ENCODE measurements at places on chromosomes 5 and 9. TPM values are rescaled to one million over a fixed set of nuclear protein-coding genes. Genes with fewer than 3 reads are reported as not detected.

GRCh38 chr5:149289301-149289700 is 17.6 kb downstream of the AFAP1L1 start:
- no peak for DNase-seq

DNA sequence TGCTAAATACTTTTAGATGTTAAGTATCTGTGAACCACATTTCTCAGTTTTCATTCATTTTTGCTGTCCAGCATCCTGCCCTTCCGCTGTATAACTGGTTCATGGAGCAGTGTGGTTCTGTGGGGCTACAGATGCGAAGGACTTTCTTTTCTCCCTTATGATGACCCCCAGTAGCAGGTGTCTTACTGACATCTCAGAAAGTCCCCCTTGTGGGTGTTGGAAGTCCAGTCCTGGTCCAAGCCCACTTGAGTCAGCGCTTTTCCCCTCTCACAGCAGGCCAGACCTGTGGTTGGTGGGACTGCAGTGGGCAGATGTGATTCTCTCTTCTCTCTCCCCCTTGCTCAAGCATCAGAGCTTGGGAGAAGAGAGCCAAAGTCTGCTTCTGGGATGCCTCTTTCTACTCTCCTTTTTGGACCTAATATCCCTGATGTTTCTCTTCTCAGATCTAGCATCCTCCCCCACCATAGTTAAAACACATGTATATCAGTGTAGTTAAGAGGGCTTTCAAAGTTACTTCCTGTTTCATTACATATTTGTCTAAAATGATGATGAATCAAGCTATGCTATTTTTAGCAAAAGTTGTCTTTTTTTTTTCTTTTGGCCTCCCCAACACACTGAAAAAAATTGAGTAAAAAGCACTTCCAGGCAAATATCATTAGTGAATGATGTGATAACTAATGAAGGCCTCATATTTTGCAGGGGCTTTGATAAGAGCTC is 119.5 kb upstream of the ZNF618 start:
- no peak for DNase-seq

DNA sequence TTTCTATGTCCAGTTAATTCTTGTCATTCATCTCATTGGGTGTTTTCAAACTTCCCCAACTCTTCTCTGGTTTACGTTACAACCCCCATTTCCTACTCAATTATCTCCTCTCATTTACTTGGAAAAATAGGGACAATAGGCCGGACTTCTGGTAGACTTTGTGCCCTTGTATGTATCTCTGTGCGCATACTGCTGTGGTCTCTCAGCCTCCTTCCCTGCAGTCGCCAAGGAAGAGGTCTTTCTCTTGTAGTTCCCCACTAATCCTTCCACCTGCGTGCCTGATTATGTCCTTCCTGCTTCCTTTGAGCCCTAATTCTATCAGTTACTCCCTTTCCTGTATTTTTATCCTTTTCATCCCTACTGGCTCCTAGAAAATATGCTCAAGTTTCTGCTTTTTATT is 176.3 kb downstream of the GDNF start:
- no peak for DNase-seq

DNA sequence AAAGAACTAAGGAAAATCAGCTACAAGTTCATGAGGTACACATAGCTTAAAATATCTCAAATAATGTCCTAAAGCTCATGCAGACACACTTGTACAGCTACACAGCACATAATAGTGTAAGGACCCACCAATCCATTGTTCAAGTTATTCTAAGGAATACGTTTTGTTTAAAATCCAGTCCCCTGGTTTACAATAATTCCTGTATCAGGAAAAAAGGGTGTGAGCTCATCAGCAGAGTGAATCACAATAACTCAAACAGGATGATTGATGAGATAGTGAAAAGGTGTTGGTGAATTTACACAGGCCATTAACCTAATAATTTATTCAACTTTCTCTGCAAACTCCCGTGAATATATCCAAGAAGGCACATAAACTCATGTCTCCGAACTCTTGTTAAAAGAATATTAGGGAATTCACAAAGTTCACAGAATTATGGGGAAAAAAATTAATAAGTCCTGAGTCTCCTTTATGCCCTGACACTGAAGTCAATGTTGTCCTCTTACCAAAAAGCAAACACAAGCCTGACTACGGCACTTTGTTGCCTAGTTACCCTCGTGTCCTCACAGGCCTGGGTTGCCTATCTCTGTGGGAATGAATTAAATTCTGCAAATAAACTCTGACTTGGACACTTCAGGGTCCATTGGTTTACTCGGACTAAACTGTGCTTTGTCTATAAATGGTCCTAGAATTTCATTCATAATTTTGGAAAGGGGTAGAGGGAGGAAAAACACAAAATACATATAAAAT is 142.8 kb upstream of the PDE4D start:
- DNase-seq = no peak

DNA sequence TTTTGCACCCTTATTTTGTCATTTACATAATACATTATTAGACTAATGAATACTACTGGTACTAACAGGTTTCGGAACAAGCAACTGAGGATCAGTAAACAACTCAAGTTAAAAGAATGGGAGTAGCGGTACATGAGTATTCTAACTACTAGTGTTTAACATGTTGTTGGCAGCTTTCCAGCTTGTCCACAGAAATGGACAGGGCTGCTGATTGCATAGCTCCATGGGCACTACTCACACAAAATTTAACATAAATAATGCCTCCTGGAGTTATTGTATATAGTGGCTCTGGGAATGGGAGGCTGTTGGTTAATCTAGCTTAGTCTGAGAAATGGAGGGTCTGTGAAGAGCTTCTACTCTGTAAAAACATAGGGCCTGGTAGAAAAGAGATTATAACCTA is 6.7 kb downstream of the NCBP1 start:
- no peak for DNase-seq

GRCh38 chr9:126642010-126642744 is 28.4 kb downstream of the LMX1B start:
- DNase-seq = no peak

DNA sequence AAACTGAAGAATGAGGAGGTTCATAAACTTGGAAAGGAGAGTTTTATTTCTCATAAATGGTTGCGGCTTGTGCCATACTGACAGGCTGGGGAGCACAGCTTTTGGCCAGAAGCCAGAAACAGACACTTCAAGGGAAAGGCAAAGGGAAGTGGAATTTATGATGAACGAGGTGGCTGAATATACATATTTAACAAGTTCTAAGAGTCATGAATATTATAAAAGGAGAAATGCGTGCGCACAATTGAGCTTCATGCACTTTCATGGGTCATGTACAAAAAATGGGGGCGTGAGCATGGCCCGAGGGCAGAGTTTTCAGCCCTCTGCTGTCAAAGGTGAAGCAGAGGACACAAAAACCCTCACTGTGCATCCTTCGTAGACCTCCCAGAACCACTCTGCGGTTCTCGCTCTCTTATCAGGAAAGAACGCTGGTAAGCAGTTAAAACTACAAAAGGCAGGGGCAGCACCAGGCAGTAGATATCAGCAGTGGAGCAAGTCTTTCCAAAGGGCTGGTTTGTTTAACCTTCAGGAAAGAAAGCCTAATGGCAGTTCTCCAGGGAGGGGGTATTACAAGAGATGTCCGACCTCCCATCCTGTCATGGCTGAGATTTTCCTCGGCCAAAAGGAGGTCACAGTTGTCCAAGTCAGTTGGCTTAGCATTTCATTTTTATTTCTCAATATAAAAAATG is 29.0 kb downstream of the AUH start:
- DNase-seq = no peak

DNA sequence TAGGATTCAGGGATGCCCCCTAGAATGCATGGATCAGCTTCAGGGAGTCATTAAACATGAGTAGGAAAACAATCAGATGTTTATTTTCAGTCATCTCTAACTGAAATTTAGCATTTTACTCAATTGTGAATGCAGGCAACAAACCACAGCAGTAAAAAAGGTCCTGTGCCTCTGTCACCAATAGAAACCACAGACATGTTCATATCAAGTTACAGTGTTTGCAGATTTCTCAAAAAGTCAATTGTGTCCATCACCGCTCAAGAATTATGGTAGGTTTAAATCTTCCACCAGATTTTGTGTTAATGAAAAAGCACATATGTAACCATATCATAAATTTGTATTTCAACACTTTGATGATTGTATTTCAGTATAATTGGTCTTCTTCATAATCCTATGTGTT is 68.4 kb upstream of the SLC1A1 start:
- no peak for DNase-seq

DNA sequence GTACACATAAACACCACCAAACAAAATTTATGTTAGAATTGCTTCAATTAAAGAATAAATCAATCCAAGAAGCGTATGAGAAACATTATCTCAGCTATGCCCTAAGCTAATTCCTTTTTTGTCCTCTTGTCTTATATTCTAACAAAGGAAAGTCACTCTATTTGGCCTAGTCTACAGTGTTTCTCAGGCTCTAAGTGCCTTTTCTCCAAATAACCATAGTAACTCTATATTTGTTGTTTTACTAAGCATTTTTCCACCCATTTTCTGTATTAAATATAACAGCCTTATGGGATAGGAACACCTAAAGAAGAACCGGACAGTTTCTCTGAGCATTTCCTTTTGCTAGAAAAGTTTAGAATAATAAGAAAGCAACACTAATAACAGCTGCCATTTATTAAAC is 120.1 kb upstream of the MTAP start:
- no peak for DNase-seq

DNA sequence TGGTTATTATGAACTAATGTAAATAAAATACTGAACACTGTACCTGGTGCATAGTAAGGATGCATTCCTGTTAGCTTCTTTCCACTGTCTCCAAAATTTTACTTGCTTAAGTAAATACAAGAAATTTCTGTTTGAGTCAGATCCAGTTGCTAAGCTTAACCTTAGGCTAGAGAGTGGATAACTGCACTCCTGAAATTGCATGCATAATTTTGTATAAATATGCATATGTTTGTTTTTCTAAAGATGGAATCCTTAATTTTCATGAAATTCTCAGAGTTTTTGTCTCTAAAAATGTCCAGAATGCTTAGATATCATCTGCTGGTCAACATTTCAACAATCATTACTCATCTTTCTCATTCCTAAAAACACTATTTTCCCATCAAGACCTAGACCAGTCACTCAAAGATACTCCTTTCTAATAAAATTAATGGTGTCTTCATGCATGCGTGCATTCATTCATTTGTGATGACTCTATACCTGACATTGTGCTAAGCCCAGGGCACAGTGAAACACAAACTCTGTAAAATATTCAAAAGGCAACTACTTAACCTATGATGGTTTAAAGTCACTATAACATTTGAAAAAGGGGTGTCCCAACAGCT is 284.8 kb downstream of the SEC61B start:
- no peak for DNase-seq

GRCh38 chr5:158456756-158457155 is 597.8 kb upstream of the CLINT1 start:
- no peak for DNase-seq

- DNase-seq = no peak
These were observed 176.1 kb downstream of the PCSK1 start for GRCh38 chr5:96256795-96257470.

GRCh38 chr5:176577312-176578176 is 28.4 kb downstream of the CDHR2 start:
- DNase-seq = no peak

GRCh38 chr9:129709438-129710168 is 43.2 kb downstream of the PTGES start:
- no peak for DNase-seq

DNA sequence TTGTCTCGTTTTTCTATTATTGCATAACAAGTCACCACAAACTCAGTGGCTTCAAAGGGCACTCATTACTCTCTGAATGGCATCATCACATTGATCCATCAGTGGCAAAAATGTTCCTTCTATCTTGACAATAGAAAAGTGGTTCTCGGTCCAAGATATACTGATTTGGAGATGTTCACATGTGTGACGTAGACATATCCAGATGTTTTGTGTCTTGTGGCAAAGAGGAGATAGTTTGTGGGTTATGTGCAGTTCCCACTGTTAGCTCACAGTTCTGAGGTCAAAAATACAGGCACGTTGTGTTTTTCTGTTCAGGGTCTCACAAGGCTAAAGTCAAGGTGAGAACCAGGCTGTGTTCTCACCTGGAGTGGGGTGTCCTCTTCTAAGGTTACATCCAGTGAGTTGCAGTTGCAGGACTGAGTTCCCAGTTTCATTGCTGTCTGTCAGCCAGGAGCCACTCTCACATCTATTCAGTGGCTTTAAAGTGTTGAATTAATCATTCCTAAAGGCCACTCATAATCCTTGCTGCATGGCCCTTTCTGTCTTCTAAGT is 55.3 kb downstream of the GAS1 start:
- DNase-seq = no peak

DNA sequence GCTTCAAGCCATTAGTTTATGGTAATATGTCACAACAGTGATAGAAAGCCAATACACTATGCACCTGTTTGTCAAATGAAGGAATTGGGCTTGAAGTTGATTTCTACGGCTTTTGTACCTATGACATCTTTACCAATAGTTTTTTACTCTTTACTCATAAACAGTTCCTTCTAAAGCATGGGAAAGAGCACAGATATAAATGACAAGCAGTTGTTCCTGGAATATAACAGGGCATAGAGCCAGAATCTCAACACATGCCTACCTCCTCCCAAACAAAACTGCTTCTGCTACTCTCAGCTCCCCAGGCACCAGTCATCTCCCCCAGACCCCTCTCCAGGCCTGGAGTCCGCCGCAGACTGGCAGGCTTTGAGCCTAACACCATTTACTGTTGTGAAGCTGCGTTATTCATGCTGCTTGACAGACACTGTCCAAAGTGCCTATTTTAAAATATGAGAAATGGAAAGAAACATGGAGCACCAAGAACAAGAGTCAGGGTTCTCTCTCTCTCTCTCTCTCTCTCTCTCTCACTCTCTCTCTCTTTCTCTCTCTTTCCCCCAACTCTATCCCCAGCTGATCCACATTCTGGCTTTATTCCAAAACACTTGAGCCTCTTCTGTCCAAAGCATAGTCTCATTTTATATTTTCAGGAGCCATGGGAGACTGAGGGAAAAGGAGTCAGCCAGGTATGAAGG is 111.6 kb downstream of the ADRB2 start:
- DNase-seq = no peak

GRCh38 chr5:133527311-133527710 is 85.0 kb downstream of the FSTL4 start:
- DNase-seq = no peak

The NR6A1 gene
- total RNA-seq = 0.95 TPM

The THBS4 gene
- total RNA-seq = 15.3 TPM

The ZNF454 gene
- 2.0 TPM for total RNA-seq

The PCDHGB3 gene
- total RNA-seq = 2.6 TPM

The SLC28A3 gene
- total RNA-seq = 4.8 TPM

The ISL1 gene
- 0.63 TPM for total RNA-seq

The SLC22A4 gene
- 6.5 TPM for total RNA-seq

The NRG2 gene
- total RNA-seq = 3.3 TPM

The FBP2 gene
- total RNA-seq = not detected

The ADAMTS12 gene
- total RNA-seq = 24.9 TPM

The PTRH1 gene
- total RNA-seq = 13.4 TPM

The SHC3 gene
- 3.5 TPM for total RNA-seq
